NCI-H1436 treated with DMSO at 0.1 percent for 48 hours (cell line): ENCODE measurements at places on chromosomes 16 and 17.

DNA sequence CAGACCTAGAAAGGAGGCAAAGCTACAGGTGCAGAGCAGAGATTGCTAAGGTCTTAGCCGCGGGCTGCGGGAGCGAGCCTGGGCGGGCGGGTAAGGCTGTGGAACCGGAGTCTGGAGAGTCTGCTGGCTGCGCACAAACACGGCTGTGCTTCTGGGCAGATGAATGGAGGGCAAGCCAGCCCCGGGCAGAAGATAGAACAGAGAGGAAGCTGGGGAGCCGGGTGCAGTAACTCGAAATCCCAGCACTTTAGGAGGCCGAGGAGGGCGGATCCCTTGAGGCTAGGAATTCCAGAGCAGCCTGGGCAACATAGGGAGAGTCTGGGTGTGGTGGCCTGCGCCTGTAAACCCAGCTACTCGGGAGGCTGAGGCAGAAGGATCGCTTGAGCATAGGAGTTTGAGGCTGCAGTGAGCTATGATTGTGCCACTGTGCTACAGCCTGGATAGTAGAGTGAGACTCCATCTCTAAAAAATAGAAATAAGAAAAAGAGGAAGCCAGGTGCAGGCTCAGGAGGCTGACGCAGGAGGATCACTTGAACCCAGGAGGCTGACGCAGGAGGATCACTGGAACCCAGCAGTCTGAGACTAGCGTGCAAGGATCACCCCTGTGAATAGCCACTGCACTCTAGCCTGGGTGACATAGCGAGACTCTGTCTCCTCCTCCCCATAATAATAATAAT, 56.3 kb downstream of the PITPNC1 start:
- DNase-seq, result no peak

- no peak for DNase-seq
These were observed 58.0 kb downstream of the NUP88 start for GRCh38 chr17:5361426-5361825.

- no peak for DNase-seq
These were observed 340.7 kb downstream of the SLC39A11 start for GRCh38 chr17:72751746-72752145.

- no peak for DNase-seq
These were observed 723.4 kb downstream of the MAF start for GRCh38 chr16:78877114-78877655.

- no peak for DNase-seq
These were observed 329.8 kb downstream of the UTP18 start for GRCh38 chr17:51590071-51590656.

DNA sequence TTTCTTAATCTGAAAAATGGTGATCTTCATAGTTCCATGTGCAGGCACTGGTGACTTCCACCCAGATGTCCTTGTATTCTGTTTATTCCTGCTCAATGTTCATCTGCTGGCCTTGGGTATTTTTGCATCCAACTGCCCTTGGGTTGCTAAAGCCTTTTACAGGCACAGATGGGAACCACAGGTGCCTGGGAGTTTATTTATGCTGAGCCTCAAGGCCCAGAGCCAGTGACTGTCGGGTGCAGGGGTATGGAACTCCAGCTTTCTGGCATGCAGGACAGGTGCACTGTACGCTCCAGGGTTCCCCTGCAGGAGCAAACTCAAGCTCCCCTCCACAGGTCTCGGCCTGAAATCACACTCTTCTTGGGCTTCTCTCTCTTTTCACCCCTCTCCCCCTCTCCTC, 22.3 kb downstream of the DYNLRB2 start:
- DNase-seq, result no peak

GRCh38 chr17:74565126-74565525, 2.2 kb downstream of the CD300H start:
- no peak for DNase-seq

DNA sequence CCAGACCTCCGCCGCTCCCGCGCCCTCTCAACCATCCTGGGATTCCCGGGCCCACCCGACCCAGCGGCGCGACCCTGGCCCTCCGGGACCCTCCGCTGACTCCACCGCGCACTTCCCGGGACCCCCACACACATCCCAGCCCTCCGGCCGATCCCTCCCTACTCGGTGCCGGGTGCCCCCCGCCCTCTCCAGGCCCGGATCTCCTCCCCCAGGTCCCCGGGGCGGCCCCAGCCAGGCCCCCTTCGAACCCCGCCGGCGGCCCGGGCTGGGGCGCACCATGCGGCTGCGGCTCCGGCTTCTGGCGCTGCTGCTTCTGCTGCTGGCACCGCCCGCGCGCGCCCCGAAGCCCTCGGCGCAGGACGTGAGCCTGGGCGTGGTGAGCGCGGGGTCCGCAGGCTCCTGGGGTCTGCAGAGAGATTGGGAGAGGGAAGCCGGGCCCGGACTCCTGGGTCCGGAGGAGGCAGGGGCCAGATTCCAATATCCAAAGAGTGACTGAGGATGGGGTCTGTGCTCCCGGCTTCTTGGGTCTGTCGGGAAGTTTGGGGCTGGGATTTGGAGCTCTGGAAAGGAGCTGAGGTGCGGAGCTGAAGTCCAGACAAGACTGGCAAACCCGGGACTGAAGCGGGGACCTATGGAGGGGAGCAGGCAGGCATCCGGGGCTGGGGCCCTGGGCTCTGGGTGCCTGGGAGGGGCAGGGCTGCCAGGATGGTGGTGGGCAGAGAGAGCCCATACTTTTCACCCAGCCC, 453 bp downstream of the MMP25 start:
- DNase-seq, result no peak

DNA sequence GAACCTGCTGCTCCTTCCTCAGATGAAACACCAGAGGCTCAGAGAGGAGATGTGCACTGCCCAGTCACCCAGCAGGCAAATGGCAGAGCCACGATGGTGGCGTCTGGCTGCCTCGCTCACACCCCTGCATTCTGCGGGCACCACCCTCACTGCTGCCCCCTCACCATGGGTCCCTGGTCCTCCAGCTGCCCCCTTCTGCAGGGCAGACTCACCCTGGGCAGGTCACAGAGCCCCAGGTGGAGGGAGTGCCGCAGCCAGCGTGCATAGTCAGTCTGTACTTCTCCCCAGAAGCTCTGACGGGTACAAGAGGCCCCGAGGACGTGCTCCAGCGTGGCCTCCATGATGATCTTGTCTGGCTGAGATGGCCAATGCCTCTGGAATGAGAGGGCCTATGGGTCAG, 52.9 kb downstream of the RMI2 start:
- DNase-seq, result no peak

DNA sequence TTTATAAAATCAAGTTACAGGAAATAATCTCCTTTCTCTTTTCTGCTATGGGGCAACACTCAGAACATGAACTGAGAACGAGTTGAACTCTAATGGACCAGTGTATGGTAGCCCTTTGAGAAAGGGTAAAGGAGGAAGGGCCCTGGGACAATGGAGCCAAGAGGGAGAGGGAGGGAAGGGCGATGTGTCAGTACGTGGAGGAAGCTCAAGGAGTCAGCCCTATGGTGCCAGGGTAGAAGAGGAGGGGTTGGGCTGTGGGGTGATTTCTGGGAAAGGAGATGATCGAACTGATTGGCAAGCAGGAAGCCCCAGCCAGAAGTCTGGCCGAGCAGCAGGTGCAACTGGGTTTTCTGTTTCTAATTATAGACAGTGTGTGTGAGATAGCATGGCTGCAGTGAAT, 4.3 kb upstream of the WIPI1 start:
- no peak for DNase-seq

DNA sequence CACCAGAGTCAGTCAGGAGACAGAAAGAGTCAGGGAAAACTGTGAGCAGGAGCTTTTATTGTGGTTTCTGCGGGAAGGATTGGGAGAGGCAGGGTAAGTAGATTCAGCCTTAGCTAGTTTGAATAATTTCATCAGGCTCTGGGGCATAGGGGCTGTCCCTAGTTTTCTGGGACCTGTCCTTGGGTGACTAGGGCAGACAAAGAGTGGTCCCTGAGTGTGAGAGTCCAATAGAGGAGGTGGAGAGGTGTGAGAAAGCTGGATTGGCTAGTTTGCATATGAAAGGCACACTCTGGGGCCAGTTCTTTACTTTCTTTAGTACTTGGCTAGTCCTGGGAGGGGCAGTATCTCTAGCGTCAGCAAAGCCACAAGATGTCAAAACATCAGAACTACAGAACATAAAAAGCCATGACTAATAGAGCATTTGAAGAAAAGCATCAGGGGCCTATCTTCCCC, 255.6 kb downstream of the HS3ST3A1 start:
- DNase-seq, result no peak

- no peak for DNase-seq
These were observed 263.2 kb downstream of the KIF2B start for GRCh38 chr17:54085934-54086333.

- DNase-seq, result no peak
These were observed 36.3 kb downstream of the MYO18A start for GRCh38 chr17:29143894-29144293.

DNA sequence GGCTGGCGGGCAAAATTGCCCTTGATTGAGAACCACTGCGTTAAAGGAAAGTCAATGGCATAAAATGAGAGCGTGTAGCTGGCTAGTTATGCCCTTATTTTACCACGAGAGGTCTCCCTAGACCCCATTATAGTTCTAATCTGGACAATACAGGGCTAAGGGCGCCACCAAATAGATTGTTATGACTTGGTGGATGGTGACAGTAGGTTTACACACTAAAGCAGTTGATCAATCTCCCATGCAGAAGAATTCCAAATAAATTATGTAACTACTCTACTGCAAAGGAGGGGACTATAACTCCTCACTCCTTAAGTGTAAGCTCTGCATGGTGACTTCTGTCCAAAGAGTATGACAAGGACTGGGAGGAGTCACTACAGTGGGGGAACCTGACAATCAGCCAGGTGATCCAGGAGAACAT, 20.4 kb upstream of the YPEL2 start:
- DNase-seq, result peak; percentile 57

- DNase-seq, result no peak
These were observed 579 bp upstream of the LRRC59 start for GRCh38 chr17:50397919-50398285.

GRCh38 chr17:34434052-34434451, 71.0 kb upstream of the CCL1 start:
- DNase-seq, result no peak

- no peak for DNase-seq
These were observed 149.0 kb downstream of the MRM1 start for GRCh38 chr17:36750316-36750885.

- no peak for DNase-seq
These were observed 158.5 kb downstream of the TANC2 start for GRCh38 chr17:63124536-63124935.
